ENCODE measurements at places on chromosomes 1 and 21.
A peak's percentile ranks its signal among the peaks of the same experiment; 100 is the strongest.

GRCh38 chr1:53962395-53962794 lies 16.2 kb downstream of the LRRC42 start:
- DNase-seq, result no peak

DNA sequence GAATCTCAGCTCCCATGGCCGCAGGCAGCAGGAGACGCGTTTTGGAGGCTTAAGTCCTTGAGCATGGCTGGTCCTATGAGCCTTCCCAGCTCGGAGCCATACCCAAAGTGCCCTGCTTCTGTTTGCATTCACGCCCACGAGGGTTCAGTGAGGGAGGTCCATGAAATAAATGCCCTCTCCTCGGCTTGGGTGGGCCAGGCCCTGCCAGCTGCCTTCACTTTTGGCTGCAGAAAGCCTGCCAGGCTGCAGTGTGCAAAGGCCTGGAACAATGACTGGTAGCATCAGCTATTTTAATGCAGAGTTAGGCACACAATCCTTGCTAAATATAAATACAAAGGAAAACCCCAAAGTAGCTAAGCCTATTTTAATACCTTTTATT lies 49.4 kb downstream of the H3-3A start:
- no peak for DNase-seq

GRCh38 chr1:36528361-36529349 lies 45.9 kb upstream of the CSF3R start:
- DNase-seq, result no peak

DNA sequence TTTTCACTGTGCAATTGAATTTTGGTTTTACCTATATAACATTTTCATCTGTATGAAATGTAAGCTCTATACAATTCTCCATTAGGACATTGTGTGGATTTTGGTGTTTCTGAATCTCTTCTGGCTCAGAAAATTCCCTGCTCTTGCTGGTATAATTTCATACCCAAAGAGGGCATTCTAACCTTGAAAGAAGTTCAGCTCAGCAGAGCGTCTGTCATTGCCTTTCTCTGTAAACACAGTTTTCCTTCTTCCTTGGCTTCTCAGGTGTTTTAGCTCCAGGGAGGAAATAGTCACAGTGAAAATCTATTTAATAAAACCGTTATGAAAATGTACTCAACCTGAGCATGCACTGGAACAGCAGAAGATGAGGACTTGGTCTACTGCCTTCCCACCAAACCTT lies 16.0 kb downstream of the DISC1 start:
- no peak for DNase-seq

DNA sequence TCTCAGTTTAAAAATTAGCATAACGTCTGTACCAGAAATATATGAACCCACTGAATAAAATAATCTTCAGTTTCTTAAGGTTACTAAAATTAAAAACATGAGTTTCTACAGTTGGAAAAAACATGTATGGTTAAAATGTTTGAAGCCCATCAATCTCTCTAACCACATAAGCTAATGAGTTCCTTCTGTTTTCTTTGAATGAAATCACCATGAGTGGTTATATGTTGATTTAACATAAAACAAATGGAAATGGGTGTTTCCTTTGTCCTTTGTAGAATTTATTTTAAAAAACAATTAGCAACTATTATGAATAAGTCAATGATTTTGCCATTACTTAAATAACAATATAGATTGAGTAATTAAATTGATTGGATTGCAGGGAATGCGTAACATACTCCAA lies 3.0 kb upstream of the ADGRL2 start:
- DNase-seq, result no peak

GRCh38 chr1:171798765-171799164 lies 17.3 kb downstream of the METTL13 start:
- no peak for DNase-seq

GRCh38 chr21:36866419-36866818 lies 100.0 kb downstream of the HLCS start:
- DNase-seq, result no peak

GRCh38 chr1:204564835-204565234 lies 48.6 kb downstream of the MDM4 start:
- no peak for DNase-seq

DNA sequence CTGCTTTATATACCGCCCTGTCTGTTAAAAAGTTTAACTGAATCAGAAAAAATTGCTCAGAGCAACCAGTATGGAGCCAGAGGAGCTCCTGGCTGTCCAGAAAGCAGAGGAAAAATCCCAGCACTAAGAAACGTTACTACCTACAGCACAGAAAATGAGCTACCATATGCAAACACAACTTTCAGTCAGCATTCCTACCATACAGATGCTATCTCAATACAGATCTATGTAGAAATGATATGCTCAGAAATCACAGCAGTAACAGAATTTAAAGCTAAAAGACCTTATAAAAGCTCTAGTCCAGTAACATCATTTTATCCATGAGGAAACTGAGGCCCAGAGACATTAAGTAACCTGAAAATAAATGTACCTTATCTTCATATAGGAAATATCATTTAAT lies 38.7 kb downstream of the PCNX2 start:
- DNase-seq, result no peak

GRCh38 chr1:45172005-45172404 lies 34.4 kb downstream of the ZSWIM5 start:
- DNase-seq, result no peak

GRCh38 chr1:112502826-112503225 lies 5.9 kb upstream of the WNT2B start:
- no peak for DNase-seq

DNA sequence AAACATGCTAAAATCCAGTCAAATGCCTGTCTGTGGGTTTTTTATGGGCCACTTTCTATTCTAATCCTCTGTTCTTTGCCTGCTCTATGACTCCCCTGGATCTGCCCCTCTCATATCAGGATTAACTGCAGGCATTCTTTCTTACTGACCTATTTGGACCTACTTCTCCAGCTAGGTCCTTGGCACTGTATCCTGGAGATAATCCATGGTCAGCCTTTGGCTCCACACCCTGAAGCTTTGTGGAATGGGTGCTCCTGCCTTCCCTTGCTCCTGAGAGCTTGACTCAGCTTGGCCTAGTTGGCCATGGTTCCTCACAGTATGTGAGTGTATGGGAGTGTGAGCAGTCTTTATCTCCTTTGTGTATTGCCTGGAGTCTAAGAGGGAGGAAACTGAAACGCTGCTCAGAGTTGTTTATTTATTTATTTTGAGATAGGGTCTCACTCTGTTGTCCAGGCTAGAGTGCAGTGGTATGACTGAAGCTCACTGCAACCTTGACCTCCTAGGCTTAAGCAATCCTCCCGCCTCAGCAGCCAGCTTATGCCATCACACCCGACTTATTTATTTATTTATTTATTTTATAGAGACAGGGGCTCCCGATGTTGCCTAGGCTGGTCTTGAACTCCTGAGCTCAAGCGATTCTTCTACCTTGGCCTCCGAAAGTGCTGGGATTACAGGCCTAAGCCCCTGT lies 28.7 kb upstream of the CDC14A start:
- no peak for DNase-seq

DNA sequence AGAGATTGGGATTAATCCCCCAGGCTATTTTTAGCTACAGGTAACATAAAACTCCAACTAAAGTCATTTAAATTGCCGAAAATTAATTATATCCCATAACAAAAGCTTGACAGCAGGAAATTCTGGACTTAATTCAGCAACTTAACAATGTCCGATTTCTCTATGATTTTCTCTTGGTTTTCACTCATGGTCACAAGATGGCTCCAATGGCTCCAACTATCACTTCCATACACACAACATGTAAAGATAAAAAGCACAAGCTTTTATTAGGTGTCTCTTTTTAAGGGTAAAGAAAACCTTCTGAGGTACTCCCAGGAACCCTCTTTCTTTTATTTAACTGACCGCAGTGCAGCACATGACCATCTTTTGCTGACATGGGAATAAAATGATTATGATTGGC lies 363.5 kb upstream of the PTBP2 start:
- DNase-seq, result no peak

GRCh38 chr1:156652131-156652991 lies 10.4 kb downstream of the BCAN start:
- no peak for DNase-seq

DNA sequence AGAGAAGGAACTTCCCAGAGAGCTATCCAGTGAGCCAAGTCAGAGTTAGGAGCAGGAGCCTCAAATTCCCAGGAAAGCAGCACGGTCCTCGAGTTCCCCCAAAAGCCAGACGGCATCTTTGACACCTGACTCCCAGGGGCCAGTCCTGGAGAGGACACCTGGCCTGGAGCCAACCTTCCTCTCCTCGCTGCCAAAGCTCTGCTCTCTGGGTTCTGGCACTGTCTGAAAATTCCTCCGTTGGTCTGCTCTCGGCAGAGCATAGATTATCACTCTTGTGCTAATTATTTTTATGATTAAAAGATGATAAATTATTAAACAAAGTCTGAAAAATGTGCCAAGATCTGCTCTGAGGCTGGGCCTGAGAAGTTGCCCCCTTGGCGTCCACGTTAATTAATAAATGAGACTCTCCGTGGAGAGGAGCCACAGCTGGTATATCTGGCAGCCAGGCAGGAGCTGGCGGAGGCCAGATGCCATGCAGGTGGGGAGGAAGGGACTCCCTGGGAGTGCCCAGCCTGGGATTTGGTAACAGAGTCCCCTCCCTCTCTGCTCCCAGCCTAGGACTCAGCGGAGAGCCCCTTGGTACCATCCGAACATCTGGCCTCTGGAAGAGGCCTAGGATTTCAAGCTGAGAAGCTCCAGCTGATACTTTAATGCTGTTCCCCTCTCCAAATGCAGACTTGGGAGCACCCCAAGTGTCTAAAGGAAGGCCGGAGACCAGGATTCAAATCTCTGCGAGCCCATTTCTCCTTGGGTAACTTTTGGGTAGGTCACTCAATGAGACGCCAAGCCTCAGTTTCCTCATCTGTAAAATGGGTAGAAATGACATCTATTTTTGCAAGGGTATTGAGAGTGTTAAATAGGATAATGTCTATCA lies 163.7 kb upstream of the POU3F1 start:
- no peak for DNase-seq

GRCh38 chr1:85991261-85991660 lies 165.3 kb downstream of the COL24A1 start:
- DNase-seq, result no peak

DNA sequence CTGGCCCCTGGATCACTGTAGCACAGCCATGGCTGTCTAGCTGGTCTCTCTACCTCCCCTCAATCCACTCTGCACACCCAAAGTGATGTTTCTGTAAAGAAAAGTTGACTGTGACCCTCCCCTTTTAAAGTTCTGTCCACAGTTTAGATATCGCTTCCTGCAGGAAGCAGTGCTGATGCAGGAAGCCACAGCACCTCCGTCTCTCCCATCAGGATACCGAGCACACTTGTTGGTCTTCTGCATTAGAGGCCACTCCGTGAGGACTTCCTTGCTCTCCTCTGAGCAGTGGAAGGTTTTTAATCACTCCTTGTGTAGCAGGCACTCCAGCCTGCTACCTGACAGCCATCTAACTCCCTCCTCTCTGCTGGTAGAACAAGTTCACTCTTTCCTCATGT lies 69.5 kb downstream of the GADD45A start:
- no peak for DNase-seq

DNA sequence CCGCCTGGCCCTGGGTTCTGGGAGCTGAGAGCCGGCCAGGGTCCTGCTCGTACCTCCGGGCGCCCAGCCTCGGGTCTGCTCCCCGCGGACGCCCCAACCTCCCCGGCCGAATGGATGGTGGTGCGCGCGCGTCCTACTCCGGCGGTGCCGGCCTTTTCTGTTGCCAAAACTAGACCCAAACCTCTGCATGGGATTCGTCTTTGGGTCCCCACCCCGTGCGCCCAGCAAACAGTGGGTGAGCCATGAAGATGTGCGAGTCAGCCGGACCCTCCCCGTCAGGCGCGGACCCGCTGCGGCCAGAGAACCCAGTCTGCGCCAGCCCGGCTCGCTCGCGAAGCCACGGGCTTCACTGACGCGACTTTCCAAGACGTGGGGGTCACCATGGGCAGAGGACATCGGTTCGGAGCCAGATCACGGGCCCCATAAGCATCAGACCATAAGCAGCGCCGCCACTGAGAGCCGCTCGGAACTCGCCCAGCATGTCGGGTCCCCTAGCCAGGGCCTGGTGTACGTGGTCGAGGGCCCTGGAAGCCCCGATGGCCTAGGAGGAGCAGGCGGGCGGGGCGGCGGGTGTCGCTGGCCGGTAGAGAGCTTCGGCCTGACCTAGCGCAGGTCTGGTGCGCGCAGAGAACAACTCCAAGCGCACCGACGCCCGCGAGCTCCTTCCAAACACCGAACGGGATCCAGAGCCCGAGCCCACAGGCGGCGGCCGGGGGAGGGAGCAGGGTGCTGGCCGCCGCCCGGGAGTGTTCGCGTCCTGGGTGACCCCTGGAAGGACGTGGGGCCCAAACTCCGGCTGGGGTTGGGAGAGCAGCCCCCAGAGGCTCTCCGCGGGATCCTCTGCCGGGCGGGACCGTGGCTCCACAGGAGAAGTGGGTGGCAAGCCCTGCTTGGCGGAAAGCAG lies 1.0 kb upstream of the TP73 start:
- no peak for DNase-seq

DNA sequence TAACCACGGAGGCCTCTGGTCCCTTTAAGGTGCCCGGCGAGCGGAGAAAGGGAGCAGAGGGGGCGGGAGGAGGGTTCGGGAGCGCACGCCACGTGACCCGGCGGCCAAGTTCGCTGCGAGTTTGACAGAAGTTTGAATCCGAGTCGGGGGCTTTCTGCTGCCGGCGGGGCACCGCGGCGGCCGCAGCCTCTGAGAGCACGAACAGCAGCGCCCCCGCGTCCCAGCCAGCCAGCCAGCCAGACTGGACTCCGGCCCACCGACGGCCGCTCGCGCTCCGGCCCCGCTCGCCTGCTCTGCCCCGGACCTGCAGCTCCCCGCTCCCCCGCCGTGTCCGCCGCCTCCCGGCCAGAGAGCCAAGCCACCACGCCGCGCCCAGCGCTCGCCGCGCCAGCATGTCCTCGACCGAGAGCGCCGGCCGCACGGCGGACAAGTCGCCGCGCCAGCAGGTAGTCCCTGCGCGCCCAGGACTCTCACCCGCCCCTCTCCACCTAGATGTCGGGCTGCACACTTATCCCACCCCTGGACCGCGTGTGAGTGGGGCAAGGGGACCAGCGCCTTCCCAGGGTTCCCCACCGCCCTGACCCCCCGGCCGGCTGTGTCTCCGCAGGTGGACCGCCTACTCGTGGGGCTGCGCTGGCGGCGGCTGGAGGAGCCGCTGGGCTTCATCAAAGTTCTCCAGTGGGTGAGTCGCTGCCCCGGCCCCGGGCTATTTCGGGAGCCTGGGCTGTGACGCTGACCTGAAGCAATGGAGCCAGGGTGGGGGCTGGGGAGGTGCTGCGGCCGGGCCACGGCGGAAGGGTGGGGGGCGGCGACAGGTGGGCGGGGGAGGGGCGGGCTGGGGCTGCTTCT lies at the start of gene SYPL2:
TSS of gene SYPL2 (plus strand) at position 95 of the 849 bp plus-strand sequence. CDS start at position 393, 298 bp downstream.
- peak; percentile 46 for DNase-seq

GRCh38 chr1:48030696-48031365 lies 33.6 kb upstream of the TRABD2B start:
- no peak for DNase-seq

- DNase-seq, result no peak
These were observed 80.2 kb upstream of the GREM2 start for GRCh38 chr1:240691909-240692705.

GRCh38 chr21:19463966-19464365 lies 1060.4 kb upstream of the TMPRSS15 start:
- DNase-seq, result no peak

- DNase-seq, result no peak
These were observed 63.5 kb upstream of the BMP8A start for GRCh38 chr1:39427912-39428311.

Measured in stimulated activated CD4-positive, alpha-beta T cell treated with anti-CD3 and anti-CD28 coated beads, Interleukin-2, amount 100 ng/mL, for 24 hours (primary cell).